ENCODE measurements at places on chromosomes 12 and 14. TPM values are rescaled to one million over a fixed set of nuclear protein-coding genes. Genes with fewer than 3 reads are reported as not detected.

ERP29 gene
- total RNA-seq, result 69.7 TPM

BICDL1 gene
- total RNA-seq, result 22.2 TPM

- H3K27ac ChIP-seq, result no peak overlapping the region
- no peaks in the 10 kb centered on the region for H3K4me1 ChIP-seq
- DNase-seq, result no peak
- peaks cover 15% of the 10 kb centered on the region for H3K36me3 ChIP-seq
These were observed 46.8 kb downstream of the LRIG3 start for GRCh38 chr12:58873496-58873895.

GRCh38 chr12:34600592-34601462 is 578.5 kb downstream of the ALG10 start:
- no peaks in the 10 kb centered on the region for H3K36me3 ChIP-seq
- peak overlapping the region; percentile 24 for H3K4me3 ChIP-seq
- peaks cover 9% of the 10 kb centered on the region for H3K27me3 ChIP-seq
- H3K27ac ChIP-seq, result no peak overlapping the region

DNA sequence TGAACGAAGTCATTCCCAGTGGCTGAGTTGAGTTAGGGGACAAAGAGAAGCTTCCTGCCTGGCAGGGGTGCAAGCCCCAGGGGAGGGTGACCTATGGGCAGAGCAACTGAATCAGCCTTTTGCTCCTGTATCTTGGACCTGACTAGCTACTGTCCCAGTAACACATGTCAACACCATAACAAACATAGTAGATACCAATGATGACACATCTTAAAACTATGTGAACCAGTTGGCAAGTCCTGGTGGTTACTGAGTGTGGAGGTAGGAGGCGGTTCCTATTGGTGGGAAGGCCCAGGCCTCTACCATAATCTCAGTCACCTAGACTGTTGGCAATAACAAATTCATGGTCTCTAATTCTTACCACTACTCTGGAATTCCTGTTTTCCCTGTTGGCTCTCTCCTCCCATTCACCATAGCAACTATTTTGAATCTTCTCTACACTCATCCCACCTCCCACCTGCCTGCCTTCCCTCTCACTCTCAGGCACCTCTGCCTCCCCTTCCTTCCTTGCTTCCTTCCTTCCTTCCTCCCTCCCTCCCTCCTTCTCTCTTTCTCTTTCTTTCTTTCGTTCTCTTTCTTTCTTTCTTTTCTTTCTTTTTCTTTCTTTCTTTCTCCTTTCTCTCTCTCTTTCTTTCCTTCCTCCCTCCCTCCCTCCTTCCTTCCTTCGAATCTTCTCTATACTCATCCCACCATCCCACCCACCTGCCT is 8.1 kb upstream of the P2RX7 start:
- no peaks in the 10 kb centered on the region for H3K27me3 ChIP-seq
- no peaks in the 10 kb centered on the region for H3K4me1 ChIP-seq
- no peak overlapping the region for H3K4me3 ChIP-seq
- DNase-seq, result peak; percentile 67
- H3K27ac ChIP-seq, result no peak overlapping the region

GRCh38 chr12:54000116-54001114 is at the start of gene HOXC9:
TSS of gene HOXC9 (plus strand) at chr12:54000161. CDS start at chr12:54000189, 28 bp downstream.
- H3K27me3 ChIP-seq, result no peaks in the 10 kb centered on the region
- peak within 1 kb of the TSS; percentile 66 for H3K4me3 ChIP-seq
- no peak for DNase-seq
- H3K4me1 ChIP-seq, result peaks cover 25% of the 10 kb centered on the region
- H3K27ac ChIP-seq, result peak within 1 kb of the TSS; percentile 99

GRCh38 chr12:19390051-19390598 is 49.2 kb upstream of the AEBP2 start:
- H3K4me3 ChIP-seq, result no peak overlapping the region
- no peak overlapping the region for H3K27ac ChIP-seq
- no peaks in the 10 kb centered on the region for H3K36me3 ChIP-seq
- H3K4me1 ChIP-seq, result no peaks in the 10 kb centered on the region
- DNase-seq, result no peak

DNA sequence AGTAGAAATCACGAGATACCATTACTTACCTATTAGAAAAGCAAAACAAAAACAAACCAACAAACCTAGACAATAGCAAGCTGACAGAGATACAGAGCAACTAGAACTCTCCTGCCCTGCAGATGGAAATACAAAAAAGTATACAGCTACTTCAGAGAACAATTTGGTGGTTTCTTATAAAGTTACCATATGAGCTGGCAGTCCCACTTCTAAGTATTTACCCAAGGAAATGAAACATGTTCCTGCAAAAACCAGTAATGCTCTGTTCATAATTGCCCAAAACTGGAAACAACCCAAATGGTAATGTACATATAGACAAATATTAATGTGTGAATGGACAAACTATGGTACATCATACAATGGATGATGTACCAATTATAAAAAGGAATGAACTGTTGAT is 31.7 kb downstream of the FUT8 start:
- no peaks in the 10 kb centered on the region for H3K36me3 ChIP-seq
- no peaks in the 10 kb centered on the region for H3K27me3 ChIP-seq
- no peaks in the 10 kb centered on the region for H3K4me1 ChIP-seq
- H3K4me3 ChIP-seq, result no peak overlapping the region
- no peak for DNase-seq

DNA sequence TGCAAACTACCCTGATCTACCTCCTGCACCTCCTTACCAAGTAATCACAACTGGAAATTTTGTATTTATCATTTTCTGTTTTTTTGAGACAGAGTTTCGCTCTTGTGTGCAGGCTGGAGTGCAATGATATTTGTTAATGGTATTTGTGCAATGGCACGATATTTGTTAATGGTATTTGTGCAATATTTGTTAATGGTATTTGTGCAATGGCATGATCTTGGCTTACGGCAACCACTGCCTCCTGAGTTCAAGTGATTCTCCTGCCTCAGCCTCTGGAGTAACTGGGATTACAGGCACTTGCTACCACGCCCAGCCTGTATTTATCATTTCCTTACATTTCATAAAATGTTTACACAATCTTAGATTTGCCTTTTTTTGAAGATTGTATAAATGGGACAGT is 5.7 kb upstream of the NECAP1 start:
- no peak overlapping the region for H3K4me3 ChIP-seq
- no peak for DNase-seq
- no peak overlapping the region for H3K27ac ChIP-seq
- no peaks in the 10 kb centered on the region for H3K4me1 ChIP-seq

- DNase-seq, result no peak
- no peaks in the 10 kb centered on the region for H3K36me3 ChIP-seq
- no peaks in the 10 kb centered on the region for H3K4me1 ChIP-seq
- no peak overlapping the region for H3K4me3 ChIP-seq
These were observed 12.9 kb downstream of the TTC9 start for GRCh38 chr14:70654632-70655031.

All from Panc1 (cell line).